Progenitor cell of endocrine pancreas (in vitro differentiated cells): ENCODE measurements at places on chromosomes 7 and 10. TPM values are rescaled to one million over a fixed set of nuclear protein-coding genes. Genes with fewer than 3 reads are reported as not detected.

DNA sequence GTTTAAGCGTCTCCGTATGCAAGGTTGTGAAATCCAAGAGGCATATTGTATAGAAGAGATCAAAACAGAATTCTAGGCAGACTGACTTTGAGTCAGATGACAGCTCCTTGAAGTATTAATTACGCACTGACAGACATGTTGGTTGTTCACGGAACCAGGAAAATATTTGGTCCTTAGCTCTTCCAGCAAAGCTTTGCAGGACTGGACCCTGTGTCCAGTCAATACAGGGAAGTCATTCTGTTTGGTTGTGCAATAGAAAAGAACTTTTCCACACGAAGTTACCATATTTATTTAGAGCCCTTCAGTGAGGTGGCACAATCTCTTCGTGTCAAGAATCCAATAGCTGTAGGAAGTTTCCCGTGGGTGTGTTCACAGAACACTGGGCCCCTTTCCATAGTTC, 205.3 kb downstream of the ARHGAP21 start:
- DNase-seq = no peak

GRCh38 chr7:74157605-74158004, 16.6 kb upstream of the EIF4H start:
- no peak for DNase-seq

DNA sequence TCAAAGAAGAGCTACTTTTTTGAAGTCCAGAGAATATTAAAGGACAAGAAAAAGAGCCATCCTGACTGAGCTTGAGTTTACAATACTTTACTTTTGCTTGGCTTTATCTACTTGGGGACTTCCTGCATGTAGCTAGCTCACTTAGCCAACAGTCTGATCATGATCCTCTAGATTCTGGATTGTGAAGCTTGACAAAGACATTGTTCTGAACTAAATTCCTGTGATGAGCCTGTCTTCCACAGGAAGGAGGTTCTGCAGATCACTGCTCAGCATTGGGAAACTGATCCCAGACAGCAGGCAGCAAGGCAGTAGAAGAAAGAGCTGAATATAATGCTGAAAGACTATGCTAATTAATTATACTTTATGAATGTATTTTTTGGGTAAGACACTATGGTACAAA, 296.4 kb downstream of the DGKB start:
- no peak for DNase-seq

- DNase-seq = no peak
Measured at GRCh38 chr10:17981766-17982380, 30.2 kb downstream of the SLC39A12 start.

DNA sequence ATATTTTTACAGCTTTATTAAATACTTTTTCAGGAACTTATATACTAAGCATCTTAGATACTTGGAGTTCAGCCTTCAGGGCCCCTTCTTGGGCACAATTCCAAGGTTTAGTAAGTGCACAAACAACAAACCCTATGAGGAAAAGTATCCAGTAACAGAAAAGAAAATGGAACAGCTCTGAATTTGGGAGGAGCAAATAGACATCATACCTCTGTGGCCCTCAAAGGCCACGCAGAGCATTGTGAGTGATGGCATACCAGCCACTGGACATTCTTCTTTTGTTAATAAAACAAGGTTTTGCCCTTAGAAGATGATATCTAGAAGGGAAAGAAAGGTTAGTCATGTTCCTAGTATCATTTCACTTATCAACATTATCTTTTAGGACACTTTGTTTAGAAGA, 46.0 kb downstream of the ST7 start:
- DNase-seq = no peak

DNA sequence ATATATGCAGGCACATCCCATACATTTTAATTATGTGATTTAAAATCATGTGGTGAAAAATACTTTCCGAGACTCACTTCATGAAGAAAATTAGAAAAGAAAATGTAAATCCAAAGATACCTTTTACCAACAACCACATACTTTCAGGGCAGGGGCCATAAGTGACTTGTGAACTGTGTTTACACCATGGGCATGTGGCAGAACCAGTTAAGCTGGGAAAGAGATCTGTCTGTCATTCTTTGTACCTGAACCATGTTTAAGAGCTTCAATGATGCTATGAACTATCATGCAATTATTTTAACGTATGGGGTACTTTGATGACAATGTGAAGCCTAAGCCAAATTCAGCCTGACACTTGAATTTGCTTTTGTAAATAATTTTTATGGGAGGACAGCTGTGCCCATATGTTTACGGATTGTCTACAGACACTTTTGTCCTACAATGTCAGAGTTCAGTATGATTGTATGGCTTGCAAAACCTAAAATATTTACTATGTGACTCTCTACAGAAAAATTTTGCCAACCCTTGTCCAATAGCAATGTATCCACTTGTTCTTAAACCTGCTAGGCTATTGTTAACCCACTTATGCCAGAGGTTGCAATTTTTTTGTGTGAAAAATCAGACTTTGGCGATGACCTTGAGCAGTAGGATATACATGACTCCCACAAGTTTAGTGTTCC, 654.6 kb downstream of the TNS3 start:
- DNase-seq = no peak

GRCh38 chr7:92782236-92782635, 54.1 kb downstream of the CDK6 start:
- DNase-seq = no peak

GRCh38 chr7:5210751-5211338, 20.8 kb downstream of the WIPI2 start:
- DNase-seq = no peak

- no peak for DNase-seq
Measured at GRCh38 chr7:53422291-53422690, 386.9 kb downstream of the POM121L12 start.

DNA sequence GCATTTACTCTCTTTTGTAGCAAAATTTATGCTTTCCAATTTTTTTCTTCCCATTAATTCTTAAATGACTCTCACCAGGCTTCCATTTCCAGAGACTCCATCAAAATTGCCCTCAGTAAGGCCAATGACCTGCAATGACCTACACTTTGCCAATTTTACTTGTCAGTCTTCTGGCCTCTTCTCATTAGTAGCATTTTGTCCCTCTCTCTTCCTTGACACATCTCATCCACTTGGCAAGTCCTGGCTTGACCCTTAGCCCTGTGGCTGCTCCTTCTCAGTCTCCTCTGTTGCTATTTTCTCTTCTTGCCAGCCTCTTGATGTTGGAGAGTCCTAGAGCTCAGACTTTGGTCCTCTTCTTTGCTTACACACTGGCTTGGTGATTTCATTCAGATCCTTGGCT, 166.1 kb upstream of the MTPN start:
- DNase-seq = no peak

- no peak for DNase-seq
Measured at GRCh38 chr7:155508376-155509358, 37.7 kb downstream of the CNPY1 start.

GRCh38 chr10:112376396-112376790, 2.5 kb downstream of the ACSL5 start:
- DNase-seq = no peak

- DNase-seq = no peak
Measured at GRCh38 chr10:126013489-126014281, 117.3 kb downstream of the FANK1 start.

- no peak for DNase-seq
Measured at GRCh38 chr7:151745706-151746105, 131.2 kb downstream of the PRKAG2 start.

- no peak for DNase-seq
Measured at GRCh38 chr7:130894909-130895750, 161.1 kb upstream of the KLF14 start.

- no peak for DNase-seq
Measured at GRCh38 chr7:36285276-36285675, 104.4 kb upstream of the ANLN start.

DNA sequence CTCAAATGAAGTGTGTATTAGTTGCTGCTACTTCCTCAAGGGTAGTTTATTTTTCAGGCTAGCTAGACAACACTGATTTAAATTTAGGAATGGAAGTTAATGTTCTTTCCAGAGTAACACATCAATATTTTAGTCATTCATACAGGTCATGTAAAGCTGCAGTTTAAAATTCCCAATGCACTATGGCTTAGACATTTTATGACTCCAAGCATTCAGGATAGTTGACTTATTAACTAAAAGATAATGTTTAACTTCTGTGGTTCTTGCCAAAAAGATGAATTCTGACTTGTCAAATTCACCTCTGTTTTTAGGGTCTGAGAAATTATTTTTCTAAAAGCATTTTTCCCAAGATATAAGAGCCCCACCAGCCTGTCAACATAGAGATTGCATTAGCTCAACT, 131.9 kb downstream of the TFPI2 start:
- no peak for DNase-seq

DNA sequence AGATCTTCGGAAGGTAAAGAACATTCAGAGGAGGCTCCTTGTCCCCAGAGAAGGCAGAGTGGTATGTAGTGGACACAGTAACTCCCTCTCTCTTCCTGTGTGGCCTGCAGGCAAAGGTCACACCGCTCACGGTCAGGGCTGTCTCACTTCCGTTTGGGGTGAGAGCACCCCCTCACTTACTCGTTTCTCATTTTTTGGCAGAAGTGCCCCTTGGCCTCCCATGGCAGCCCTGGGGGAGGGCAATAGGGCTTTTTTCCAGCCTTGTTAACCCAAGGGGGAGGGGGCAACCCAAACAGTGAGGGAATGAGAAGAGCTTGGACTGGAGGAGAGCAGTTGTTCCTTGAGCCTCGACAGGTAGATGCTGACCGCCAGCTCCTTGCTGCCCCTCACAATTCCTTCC, 31.8 kb upstream of the SRGN start:
- no peak for DNase-seq

GRCh38 chr7:82247814-82248433, 195.7 kb downstream of the CACNA2D1 start:
- DNase-seq = no peak

GRCh38 chr10:7045891-7046599, 364.8 kb downstream of the SFMBT2 start:
- DNase-seq = no peak

GRCh38 chr7:157714166-157715070, 377.6 kb downstream of the DNAJB6 start:
- no peak for DNase-seq

DNA sequence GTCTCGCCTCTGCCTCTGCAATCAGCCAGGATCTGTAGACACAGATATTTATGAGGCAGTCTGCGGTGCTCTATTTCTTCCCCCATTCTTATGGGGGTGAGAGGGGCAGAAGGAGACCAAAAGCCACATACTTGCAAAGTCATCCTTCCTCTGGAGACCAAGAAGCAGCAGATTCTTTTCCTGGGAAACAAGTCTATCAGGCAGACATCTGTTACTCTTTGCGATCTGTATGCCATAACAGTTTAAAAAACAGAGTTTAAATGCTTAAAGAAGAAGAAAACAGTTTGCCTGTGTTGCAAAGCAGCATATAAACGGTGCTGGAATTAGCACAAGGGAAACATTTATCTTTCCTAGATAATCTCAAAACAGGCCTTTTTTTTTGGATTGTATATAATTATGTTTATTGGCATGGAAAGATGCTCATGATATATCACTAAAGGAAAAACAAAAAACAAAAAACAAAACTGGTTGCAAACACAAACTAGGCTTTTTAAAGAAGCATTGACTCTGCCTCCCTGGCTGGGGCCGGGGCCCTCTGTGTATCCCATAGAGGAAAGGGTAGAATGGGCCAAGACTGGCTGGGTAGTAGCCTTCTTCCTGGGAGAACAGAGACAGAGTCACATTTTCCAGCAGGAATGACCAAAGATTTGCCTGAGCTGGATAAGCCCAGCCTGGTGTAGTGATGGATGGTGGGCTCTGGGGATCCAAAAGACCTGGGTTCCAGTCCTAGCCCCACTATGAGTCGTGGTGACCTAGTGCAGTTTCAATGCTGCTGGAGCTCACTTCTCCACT, 50.4 kb downstream of the RGS10 start:
- DNase-seq = no peak

- DNase-seq = no peak
Measured at GRCh38 chr7:29457141-29457561, 106.5 kb upstream of the PRR15 start.

The ASZ1 gene
- total RNA-seq = not detected in 2 replicates

The HDAC9 gene
- total RNA-seq = 3.6 and 5.9 TPM in 2 replicates

The LLCFC1 gene
- total RNA-seq = not detected in 2 replicates

The LIPK gene
- not detected in 2 replicates for total RNA-seq

The ECHDC3 gene
- 2.3 and 2.4 TPM in 2 replicates for total RNA-seq

The CPXM2 gene
- 0.14 and 0.18 TPM in 2 replicates for total RNA-seq

The HOXA4 gene
- total RNA-seq = 13.7 TPM in 2 replicates

The FGFBP3 gene
- total RNA-seq = 5.9 and 6.2 TPM in 2 replicates

The CNTNAP2 gene
- 6.5 and 8.2 TPM in 2 replicates for total RNA-seq

The FANK1 gene
- total RNA-seq = 2.5 and 3.2 TPM in 2 replicates

The APBB1IP gene
- 0.24 and 0.38 TPM in 2 replicates for total RNA-seq

The PDK4 gene
- 21.0 and 29.1 TPM in 2 replicates for total RNA-seq

The SH2D4B gene
- total RNA-seq = 0.11 and 0.12 TPM in 2 replicates
